Ascending aorta (tissue), 2 donors: ENCODE measurements at places on chromosomes 11 and 22. TPM values are rescaled to one million over a fixed set of nuclear protein-coding genes. Genes with fewer than 3 reads are reported as not detected.

SPI1 gene
- 98.2 TPM for total RNA-seq

TTLL1 gene
- 0.21 TPM for total RNA-seq

CTSW gene
- not detected for total RNA-seq

PGA5 gene
- total RNA-seq: 2.0 TPM

LSP1 gene
- total RNA-seq: 41.9 TPM

MYO7A gene
- 46.4 TPM for total RNA-seq

DUSP8 gene
- 27.0 TPM for total RNA-seq

OR52W1 gene
- not detected for total RNA-seq

APOA4 gene
- total RNA-seq: 14.3 TPM

KRTAP5-7 gene
- total RNA-seq: not detected

GRCh38 chr11:28463826-28464225 is 355.6 kb downstream of the METTL15 start:
- DNase-seq: no peak

GRCh38 chr22:49351761-49352227 is 475.9 kb downstream of the BRD1 start:
- DNase-seq: no peak

GRCh38 chr11:65470433-65471049 is 28.3 kb upstream of the MALAT1 start:
- no peak for DNase-seq

DNA sequence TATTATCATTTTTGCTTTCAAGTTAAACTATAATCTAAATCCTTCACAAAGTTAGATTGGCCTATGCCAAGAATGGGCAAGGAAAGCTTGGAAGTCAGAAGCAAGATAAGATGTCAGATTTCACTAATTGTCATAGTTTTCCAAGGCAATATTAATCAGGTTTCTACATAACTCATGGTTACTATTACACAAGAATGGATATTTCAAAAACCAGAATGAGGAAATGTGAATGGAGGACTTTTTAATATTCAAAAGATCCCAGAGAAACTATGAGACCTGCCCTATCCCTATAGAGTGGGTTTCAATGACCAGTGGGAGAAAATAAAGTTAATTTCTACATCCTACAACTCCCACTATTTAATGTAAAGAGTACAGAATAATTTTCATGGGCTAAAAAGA is 203.2 kb downstream of the CASP12 start:
- DNase-seq: no peak

GRCh38 chr11:34783816-34784317 is 132.3 kb downstream of the APIP start:
- no peak for DNase-seq

DNA sequence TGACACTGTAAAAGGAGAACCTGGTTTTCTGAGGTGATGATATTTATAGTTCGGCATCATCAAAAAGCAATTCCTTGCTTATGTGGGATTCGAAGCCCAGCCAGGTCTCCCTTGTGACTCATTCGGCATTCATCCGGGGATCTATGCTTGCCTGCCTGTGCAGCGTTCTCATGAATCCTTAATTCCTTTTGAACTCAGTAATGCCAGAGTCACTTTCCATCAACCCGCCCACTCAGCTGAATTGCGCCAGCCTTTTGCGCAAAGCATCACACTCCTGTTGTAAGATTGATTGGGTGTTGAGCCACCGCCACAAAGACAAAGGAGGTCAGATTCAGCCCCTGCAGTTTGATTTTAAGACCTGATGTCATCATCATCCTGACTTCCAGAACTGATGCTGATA is 128.6 kb downstream of the SLC17A6 start:
- DNase-seq: no peak

GRCh38 chr11:16846305-16846704 is 107.9 kb downstream of the C11orf58 start:
- DNase-seq: no peak

- no peak for DNase-seq
Observed at GRCh38 chr11:41099654-41100053, 359.8 kb downstream of the LRRC4C start.

DNA sequence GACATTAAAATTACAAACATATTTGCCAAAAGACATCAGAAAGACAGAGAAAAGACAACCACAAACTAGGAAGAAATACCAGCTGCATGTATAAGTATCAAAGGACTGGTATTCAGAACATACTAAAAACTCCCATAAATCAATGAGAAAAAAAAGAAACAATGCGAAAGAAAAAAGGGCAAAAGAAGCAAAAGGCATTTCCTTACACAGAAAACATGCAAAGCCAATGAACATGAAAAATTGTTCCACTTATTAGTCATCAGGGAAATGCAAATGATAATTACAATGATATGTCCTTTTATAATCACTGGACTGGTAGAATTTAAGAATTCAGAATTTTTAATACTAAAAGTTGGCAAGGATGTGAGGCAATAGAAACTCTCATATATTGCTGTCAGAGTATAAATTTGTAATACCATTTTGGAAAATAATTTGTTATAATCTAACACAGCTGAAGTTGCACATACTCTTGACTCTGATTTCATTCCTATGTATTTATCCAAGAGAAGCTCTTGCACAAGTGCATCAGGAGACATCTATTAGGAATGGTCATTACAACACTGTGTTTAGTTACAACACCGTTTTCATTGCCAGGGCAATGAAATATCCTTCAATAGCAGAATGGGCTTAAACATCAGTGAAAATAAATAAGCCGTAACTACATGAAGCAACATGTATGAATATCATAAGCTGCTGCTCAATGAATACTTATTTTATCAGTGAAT is 279.7 kb downstream of the SWAP70 start:
- DNase-seq: no peak

- DNase-seq: no peak
Observed at GRCh38 chr22:39514373-39514973, 5.9 kb upstream of the ATF4 start.

GRCh38 chr11:118663381-118663780 is 16.1 kb downstream of the TREH start:
- no peak for DNase-seq

GRCh38 chr11:119803726-119804294 is 74.8 kb upstream of the NECTIN1 start:
- DNase-seq: no peak

GRCh38 chr11:78395597-78395996 is 22.0 kb downstream of the GAB2 start:
- DNase-seq: no peak

GRCh38 chr22:20247010-20247505 is 21.1 kb downstream of the RTN4R start:
- no peak for DNase-seq

DNA sequence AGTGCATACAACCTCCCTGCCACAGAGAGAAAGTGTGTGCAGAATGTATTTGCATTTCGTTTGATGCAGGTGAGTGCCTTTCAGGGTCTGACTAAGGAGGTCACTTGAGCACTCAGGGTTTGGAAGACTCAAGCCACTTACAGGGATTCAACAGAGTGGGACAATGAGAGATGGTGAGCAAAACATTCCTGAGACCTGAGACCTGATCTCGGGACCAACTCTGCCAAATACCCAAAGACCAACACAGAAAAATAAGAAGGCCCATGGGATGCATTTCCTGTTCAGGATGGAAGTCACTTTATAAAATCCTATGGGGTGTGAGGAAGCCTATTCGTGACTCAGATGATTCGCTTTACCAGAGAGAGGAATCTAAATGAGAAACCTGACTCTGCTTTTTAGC is 65.2 kb upstream of the LARGE1 start:
- no peak for DNase-seq

DNA sequence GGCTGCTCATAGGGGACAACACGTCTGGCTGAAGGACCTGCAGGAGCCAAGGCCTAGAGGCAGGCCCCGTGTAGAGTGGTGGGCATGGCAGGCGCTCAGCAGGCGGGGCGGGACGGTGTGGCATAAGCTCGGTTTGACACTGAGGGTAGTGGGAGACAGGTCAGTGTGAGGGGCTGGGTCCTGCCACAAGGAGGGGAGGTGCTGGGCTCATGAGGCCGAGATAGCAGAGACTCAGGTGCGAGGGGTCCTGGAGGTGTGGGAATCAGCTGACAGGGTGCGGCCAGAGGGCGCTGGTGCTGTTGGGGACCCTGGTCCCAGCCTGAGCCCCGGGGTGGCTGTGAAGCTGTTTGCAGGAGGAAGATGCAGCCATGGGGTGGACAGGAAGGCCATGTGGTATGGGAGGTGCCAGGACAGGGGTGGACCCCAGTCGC is 6.7 kb downstream of the SLC22A12 start:
- no peak for DNase-seq

DNA sequence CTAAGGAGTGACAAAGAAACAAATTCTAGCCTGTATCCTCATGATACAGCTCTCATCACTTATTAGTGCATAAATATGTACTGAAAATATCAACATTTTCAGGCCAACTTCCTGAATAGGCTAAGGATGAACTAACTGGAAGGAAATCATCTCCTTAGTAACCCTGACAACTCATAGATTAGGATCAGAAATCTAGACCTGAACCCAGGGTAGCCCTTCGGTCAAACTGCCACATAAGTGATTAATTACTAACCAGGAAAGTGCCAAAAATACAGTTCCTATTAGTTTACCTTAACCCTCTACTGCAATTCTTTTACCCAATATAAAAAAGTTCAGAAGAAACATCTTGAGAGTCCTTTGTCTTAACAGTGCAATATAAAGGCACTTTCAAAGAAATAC is 40.0 kb downstream of the AMBRA1 start:
- DNase-seq: no peak

- no peak for DNase-seq
Observed at GRCh38 chr11:122341477-122341876, 225.5 kb upstream of the BLID start.

DNA sequence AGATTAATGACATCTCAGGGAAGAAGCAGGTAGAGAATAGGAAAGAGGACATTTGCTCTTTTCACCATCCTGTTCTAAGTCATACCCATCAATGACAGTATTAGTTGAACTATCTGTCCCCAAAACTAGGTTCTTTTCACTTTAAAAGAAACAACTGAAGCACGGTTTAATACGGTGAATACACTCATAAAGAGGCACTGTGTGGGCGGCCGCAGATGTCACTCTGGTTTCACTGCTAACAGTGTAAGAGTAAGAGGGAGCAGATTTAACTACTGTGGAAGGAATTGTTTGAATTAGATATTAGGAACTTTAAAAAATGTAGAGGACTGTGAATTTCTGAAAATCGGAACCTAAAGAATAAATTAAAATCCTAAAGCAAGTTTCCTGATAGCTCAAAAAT is 49.5 kb downstream of the VSIG10L2 start:
- DNase-seq: no peak
